NCI-H1417 treated with DMSO at 0.1 percent for 48 hours (cell line): ENCODE measurements at places on chromosomes 5 and 9.

- DNase-seq, result no peak
Measured at GRCh38 chr5:155480731-155481131, 467.2 kb downstream of the KIF4B start.

DNA sequence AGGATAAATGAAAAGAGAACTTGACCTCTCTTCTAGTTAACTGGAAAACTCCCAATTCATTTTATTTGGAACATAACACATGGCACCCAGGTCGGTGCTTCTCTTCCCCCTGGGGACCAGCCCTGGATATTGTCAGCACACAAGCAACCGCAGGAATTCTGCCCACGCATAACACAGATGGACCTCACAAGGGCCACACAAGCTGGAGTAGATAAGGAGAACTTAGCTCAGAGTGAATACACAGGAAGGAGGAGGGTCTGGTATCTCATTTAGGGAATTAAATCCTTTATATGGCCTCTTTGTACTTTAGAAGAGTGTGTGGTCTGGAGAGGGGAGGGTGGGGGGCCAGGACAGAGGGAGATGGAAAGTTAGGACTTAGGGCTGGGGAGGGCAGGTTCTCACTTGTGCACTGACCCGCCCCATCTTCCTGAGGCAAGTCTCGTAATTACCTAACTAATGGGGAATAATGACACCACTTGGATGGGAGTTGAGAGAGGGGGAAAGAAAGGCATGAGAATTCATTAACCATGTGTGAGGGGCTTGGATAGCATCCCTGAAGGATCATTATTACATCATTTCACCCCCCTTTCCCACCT, 341.2 kb upstream of the WWC1 start:
- no peak for DNase-seq

DNA sequence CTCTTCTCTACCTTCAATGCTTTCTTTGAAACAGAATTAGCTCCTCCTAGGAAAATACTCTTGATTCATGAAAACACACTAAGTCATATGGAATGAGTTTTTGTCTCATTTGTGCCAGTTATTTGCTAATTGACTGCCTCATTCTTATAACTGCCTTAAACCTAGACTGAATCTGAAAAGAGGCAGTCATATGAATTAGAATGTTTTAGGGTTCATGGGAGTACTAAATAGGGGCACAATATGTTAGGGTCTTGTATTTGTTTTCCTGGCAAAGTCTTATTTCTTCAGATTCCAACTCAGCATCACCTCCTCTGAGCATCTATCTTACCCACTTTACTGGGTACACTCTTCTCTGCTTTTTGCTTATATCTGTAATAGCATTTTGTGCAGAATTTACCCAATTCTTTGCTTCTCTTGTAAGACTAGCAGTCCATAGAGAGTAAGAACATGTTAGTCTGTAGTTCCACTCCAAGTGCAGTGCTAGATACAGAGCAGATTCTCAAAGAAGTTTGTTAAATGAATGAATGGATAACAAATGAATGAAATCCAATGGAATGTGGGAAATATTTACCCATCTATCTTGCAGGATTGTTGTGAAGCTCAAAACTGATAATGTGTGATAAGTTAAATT, 43.9 kb upstream of the ALDH1A1 start:
- no peak for DNase-seq

- no peak for DNase-seq
Measured at GRCh38 chr5:159471904-159472303, 141.6 kb upstream of the IL12B start.

- no peak for DNase-seq
Measured at GRCh38 chr5:38827525-38827924, 18.3 kb upstream of the OSMR start.

- no peak for DNase-seq
Measured at GRCh38 chr5:74433896-74434829, 206.4 kb downstream of the ENC1 start.

GRCh38 chr9:98396236-98396635, 140.8 kb upstream of the TBC1D2 start:
- DNase-seq, result no peak

- no peak for DNase-seq
Measured at GRCh38 chr5:133265720-133266526, 214.1 kb downstream of the HSPA4 start.

GRCh38 chr9:121619545-121620324, 31.7 kb upstream of the DAB2IP start:
- DNase-seq, result no peak

GRCh38 chr5:57828221-57828620, 345.6 kb upstream of the ACTBL2 start:
- DNase-seq, result no peak

- DNase-seq, result no peak
Measured at GRCh38 chr5:40904994-40905306, 4.3 kb upstream of the C7 start.

DNA sequence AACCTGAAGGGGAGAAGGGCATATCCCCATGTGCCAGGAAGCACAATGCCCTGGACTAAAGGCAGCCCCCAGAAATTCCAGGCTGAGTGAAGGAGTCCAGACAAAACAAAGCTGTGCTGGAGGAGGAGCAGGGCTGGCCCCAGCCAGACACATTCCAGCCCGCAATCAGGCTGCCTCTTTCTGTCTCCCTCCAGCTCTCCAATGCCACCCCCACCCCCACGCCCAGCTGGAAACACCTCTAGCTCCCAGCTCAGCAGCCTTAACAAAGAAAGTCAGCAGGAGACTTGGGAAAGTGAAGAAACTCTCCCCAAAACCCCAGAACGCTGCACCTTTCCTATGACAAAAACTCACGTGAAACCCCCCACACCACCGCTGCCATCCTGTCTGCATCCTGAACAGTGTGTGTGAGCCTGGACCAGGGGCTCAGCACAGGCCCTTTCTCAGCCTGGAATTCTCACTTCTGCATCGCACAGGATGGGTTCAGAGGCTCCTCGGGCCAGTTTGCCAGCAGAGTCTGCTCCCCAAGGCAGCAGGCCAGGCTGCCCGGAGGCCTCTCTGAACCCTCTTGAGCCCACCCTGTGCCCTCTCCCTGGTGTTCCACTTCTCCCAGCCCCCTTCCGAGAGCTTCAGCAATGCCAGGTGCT, 96.2 kb upstream of the ICE1 start:
- DNase-seq, result no peak

DNA sequence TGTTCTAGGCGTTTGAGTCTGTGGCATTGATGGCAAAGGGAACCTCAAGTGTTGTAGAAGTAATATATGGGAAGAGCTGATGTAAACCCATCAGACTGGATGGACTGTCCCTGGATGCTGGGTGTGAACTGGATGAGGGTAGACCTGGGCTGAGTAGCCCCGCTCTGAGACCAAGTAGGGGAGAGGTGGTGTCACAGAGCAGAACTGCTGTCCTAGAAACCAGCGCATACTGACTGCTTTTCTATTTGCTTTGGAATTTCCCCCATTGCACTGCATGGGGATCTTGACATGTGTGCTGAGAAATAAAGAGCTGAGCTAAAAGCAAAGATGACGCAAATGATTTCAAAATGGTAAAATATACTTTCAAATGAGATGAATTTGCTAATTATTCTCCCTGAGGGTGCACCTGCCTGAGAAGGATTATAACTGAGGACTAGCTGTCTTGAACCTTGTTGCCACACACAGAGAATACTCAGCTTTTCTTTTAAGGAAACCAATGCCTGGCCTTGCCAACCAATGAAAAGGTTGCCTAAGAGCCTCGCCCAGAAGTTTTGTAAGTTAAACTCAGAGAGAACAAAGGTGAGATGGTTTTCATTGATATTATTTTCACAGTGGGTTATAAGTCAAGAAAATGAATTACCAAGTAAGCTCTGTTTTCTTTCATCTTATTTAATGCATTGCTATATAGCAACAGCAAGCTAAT, 44.8 kb downstream of the NIM1K start:
- DNase-seq, result no peak

GRCh38 chr5:172901012-172901780, 58.0 kb upstream of the RPL26L1 start:
- DNase-seq, result no peak

- DNase-seq, result no peak
Measured at GRCh38 chr5:126967808-126968466, 62.4 kb downstream of the MARCHF3 start.

GRCh38 chr9:11871852-11872251, 821.3 kb upstream of the TYRP1 start:
- no peak for DNase-seq

- DNase-seq, result no peak
Measured at GRCh38 chr9:36120705-36121104, 15.8 kb upstream of the GLIPR2 start.

DNA sequence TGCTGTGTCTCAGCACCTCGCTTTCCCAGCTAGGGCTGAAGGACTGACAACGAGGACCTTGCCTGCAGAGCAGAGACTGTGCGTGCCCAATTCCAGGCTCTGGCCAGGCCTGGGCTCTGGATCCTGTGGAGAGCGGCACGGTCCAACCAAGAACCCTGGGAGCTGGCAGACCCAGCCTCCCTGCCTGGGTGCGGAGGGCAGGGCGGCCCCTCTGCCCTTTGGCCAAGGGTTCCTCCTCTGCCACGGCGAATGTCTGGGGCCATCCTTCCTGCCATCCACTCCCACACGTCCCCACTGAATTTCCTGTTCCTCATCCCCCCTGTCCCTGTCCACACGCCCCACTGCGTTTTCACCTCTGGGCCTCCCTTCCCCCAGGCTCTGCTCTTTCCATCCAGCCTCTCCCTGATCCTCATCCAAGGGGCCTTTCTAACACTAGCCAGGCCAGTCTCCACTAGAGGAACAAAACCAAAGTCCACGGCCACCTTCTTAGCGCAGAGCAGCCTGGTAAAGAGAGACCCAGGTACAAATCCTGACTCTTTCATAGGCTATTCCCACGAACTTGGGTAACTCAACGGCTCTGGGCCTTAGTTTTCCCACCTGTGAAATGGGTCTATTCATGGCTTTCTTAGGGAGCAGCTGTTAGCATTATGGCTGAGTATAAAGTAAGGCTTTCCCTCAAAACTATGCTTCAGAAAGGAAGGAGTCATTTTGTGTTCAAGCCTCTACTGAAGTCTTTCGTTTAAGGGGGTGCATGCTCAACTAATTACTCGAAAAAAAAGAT, 95.5 kb upstream of the PHYKPL start:
- DNase-seq, result no peak

DNA sequence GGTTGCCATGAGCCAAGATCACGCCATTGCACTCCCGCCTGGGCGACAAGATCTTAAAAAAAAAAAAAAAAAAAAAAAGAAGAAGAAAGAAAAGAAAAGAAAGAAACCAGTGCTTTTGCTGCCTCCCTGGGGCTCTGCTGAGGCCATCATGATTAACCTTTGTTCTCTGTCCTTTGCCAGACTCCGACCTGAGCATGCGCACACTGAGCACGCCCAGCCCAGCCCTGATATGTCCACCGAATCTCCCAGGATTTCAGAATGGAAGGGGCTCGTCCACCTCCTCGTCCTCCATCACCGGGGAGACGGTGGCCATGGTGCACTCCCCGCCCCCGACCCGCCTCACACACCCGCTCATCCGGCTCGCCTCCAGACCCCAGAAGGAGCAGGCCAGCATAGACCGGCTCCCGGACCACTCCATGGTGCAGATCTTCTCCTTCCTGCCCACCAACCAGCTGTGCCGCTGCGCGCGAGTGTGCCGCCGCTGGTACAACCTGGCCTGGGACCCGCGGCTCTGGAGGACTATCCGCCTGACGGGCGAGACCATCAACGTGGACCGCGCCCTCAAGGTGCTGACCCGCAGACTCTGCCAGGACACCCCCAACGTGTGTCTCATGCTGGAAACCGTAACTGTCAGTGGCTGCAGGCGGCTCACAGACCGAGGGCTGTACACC, 251.7 kb downstream of the MARCHF11 start:
- DNase-seq, result no peak

DNA sequence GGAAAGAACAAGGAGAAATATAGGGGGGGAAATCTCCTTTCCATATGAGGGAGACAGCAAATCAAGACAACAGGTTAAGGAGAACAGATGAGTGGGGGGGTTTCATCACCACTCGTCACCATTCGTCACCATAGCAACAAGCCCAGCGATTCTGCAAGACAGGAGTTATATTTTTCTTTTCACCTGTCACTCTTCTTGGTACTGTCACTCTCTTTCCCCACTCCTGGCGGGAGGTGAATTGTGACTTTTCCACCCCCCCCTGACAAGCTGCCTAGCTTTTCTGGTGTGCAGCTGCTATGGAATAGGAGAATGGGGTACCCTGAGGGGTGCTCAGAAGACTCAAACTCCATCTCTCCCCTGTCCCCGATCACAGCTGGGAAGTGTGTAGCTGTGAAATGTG, 239.9 kb downstream of the FAM114A2 start:
- DNase-seq, result no peak

GRCh38 chr9:101462558-101462957, 27.0 kb upstream of the ALDOB start:
- no peak for DNase-seq

- no peak for DNase-seq
Measured at GRCh38 chr9:97930972-97931371, 7.0 kb downstream of the HEMGN start.

GRCh38 chr9:105475302-105475701, 27.5 kb downstream of the FSD1L start:
- no peak for DNase-seq

GRCh38 chr5:100667161-100667630, 132.0 kb downstream of the FAM174A start:
- DNase-seq, result no peak

DNA sequence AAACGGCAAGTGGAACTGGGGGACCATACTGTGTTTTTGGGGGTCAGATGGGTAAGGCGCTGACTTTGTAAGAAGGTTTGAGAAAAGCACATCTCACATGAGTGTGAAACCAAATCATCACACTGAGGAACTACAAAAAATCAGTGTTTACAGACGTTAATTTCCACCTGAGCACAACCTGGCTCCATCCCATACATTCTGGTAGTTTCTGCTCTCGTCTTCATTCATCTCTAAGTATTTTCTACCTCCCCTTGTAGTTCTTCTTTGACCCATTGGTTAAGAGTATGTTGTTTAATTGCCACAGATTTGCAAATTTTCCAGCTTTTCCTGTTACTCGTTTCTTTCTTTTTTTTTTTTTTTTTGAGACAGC, 8.9 kb upstream of the DPP7 start:
- no peak for DNase-seq

GRCh38 chr5:73799401-73799972, 173.5 kb downstream of the ARHGEF28 start:
- DNase-seq, result no peak
